ENCODE measurements at places on chromosomes 5 and 9. TPM values are rescaled to one million over a fixed set of nuclear protein-coding genes. Genes with fewer than 3 reads are reported as not detected.
A peak's percentile ranks its signal among the peaks of the same experiment; 100 is the strongest.

CCL27 gene
- 0.67 TPM for total RNA-seq

TMEM252 gene
- total RNA-seq = not detected

PCSK5 gene
- total RNA-seq = 7.3 TPM

HTR4 gene
- not detected for total RNA-seq

KIAA0825 gene
- 5.8 TPM for total RNA-seq

FIBCD1 gene
- total RNA-seq = not detected

HIGD2A gene
- 88.0 TPM for total RNA-seq

PRSS3 gene
- total RNA-seq = not detected

GRCh38 chr5:37437711-37438110, 58.6 kb downstream of the WDR70 start:
- no peaks in the 10 kb centered on the region for H3K27me3 ChIP-seq
- H3K4me1 ChIP-seq = peaks cover 6% of the 10 kb centered on the region
- H3K27ac ChIP-seq = no peak overlapping the region

DNA sequence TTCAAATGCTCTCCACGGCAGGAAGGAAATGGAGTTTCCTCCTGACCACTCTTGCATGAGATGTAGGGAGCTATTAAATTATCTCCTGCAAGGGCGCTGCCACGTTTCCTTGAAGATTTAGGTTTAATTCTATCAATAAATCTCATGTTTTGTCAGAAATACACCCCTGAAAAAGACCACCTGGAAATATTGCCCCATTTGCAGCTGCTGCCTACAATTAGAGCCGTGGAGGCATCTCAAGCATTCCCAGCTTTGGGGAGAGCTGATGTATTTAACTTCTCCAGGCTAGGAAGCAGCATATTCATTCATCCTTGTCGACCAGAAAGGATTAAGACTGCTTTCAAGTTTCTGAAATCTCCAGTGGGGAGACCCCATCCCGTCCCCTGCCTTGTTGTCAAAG, 40.5 kb downstream of the CCNJL start:
- DNase-seq = no peak
- peaks cover 13% of the 10 kb centered on the region for H3K36me3 ChIP-seq
- no peak overlapping the region for H3K27ac ChIP-seq
- H3K4me1 ChIP-seq = peaks cover 8% of the 10 kb centered on the region
- H3K27me3 ChIP-seq = no peaks in the 10 kb centered on the region

DNA sequence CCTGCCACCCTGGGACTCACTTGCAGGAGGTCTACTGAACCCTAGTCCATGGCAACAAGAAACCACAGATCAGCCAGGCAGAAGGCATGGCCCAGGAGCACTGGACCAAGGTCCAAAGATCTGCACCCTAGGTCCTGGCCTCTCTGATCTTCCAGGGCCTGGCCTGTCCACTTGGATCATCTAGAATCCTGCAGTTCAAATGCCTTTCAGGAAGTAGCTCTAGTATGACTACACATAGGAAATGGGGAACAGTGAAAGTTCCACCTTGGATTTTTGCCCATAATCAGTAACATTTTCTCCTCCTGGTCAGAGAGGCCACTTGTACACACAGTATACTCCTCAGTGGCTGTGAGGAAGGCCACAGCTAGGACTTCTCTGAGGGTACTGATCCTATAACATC, 11.5 kb downstream of the ANXA6 start:
- no peak overlapping the region for H3K4me3 ChIP-seq
- H3K36me3 ChIP-seq = no peaks in the 10 kb centered on the region
- peaks cover 11% of the 10 kb centered on the region for H3K4me1 ChIP-seq
- H3K27ac ChIP-seq = no peak overlapping the region

- peaks cover 7% of the 10 kb centered on the region for H3K4me1 ChIP-seq
- H3K27me3 ChIP-seq = no peaks in the 10 kb centered on the region
- H3K27ac ChIP-seq = peak overlapping the region; percentile 84
- DNase-seq = no peak
- no peaks in the 10 kb centered on the region for H3K36me3 ChIP-seq
Measured at GRCh38 chr9:129362287-129363000, 184.4 kb upstream of the IER5L start.

DNA sequence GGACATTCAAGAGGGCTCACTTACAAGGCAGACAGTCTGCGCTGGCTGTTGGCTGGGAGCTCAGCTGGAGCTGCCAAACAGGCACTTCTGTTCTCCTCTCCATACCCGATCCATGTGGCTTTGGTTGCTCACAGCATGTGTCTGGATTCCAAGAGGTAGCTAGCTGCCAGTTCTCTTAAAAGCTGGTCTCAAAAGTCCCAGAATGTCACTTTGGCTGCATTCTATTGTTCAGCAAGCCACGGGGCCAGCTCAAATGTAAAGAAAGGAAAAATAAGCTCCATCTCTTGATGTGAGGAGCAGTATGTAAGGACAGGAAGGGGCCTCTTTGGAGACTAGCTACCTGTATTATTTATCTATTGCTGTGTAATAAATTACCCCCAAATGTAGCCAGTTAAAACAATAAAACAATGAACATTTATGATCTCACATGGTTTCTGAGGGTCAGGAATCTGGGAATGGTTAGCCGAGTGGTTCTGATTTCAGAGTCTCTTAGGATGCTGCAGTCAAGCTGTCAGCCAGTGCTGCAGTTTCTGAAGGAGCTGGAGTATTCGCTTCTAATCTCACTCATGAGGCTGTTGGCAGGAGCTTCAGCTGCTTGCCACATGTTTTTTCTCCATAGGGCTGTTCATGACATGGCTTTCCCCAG, 112.7 kb upstream of the CLINT1 start:
- H3K36me3 ChIP-seq = no peaks in the 10 kb centered on the region
- H3K4me3 ChIP-seq = no peak overlapping the region
- H3K27ac ChIP-seq = no peak overlapping the region

DNA sequence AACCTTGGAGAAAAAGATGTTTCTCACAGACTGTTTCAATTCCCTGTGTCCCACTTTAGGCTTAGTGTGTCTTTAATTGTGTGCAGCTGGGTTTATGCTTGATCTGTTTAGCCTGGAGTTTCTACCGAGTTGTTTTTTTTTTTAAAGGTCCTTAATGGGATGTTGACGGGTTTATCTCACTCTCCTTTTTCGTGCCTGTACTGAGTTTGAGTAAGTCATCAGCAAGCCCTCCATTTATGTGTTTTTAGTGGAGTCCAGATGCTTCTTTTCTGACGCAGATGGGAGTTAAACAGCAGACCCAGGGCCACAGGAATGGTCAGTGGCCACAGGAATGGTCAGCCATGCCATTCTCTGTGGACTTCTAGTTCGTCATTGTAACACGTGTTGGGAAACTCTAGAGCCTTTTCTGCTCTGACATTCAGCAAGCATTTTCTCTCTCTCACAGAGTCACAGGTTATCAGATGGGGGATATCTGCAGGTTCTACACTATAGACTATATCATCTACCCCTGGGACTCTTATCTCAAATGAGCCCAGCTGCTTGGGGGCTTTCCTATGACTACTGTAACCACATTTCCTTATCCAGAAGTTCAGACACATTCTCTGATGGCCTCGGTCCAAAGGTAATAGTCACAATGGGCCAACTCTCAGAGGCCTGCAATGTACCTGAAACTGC, 190.5 kb downstream of the TTLL11 start:
- no peak for DNase-seq
- no peak overlapping the region for H3K4me3 ChIP-seq
- peaks cover 2% of the 10 kb centered on the region for H3K4me1 ChIP-seq
- H3K36me3 ChIP-seq = no peaks in the 10 kb centered on the region
- H3K27me3 ChIP-seq = no peaks in the 10 kb centered on the region
- no peak overlapping the region for H3K27ac ChIP-seq

- peak overlapping the region; percentile 98 for H3K27ac ChIP-seq
- no peak for DNase-seq
Measured at GRCh38 chr5:141850244-141850768, 27.9 kb downstream of the PCDH1 start.

GRCh38 chr5:68557162-68557936, 341.8 kb downstream of the PIK3R1 start:
- no peak overlapping the region for H3K27ac ChIP-seq
- no peaks in the 10 kb centered on the region for H3K27me3 ChIP-seq
- DNase-seq = no peak

DNA sequence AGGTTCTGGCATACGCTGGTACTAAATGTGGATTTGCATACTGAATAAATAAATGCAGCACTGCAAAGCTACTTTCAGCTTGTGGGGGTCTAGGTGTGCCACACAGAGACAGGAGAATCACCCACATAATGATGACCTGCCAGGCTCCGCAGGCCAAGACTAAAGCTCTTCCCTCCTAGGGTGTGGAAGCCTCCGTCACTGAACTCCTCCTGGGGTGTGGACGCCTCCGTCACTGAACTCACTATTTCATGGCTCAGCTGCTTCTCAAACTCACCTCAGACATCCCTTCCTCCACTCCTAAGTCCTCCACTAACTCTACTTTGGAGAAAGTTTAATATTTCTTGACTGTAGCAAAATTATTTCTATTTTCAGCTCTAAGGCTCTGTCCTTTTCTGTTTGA, 65.3 kb upstream of the GOLPH3 start:
- peaks cover 18% of the 10 kb centered on the region for H3K36me3 ChIP-seq
- H3K27me3 ChIP-seq = no peaks in the 10 kb centered on the region
- H3K4me3 ChIP-seq = no peak overlapping the region
- no peak overlapping the region for H3K27ac ChIP-seq
- H3K4me1 ChIP-seq = no peaks in the 10 kb centered on the region

DNA sequence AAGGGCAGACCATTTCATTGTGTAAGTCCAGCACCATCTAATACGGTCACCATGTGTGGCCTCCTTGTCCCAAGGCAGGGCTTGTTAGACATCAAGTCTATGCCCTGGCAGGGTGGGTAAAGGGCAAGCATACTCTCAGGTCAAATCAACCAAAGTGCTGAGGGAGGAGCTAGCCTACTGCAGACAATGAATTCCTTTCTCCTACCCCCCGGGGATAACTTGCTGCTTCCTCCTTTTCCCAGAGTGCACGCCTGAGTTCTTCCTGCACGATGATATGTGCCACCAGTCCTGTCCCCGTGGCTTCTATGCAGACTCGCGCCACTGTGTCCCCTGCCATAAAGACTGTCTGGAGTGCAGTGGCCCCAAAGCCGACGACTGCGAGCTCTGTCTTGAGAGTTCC, 71.4 kb downstream of the RFK start:
- no peaks in the 10 kb centered on the region for H3K36me3 ChIP-seq
- H3K27me3 ChIP-seq = peaks cover 35% of the 10 kb centered on the region

DNA sequence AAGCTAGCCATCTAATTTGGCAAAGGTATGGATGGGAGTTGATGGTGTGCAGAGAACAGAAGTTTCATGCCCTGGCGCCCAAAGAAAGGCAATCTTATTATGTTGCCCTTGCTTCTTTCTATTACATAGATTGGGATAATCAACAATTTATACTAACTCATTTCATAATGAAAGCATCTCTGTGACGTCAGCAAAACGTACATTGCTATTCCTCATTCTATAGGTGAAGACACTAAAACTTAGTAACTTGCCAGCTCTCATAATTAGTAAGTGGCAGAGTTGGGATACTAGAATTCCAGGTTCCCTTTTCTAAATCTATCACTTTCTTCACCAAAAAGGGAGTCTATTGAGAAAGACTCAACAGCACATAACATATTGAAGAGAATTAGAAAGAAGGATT, 374.8 kb downstream of the NR2F1-AS1 start:
- H3K4me3 ChIP-seq = no peak overlapping the region
- no peak for DNase-seq
- no peaks in the 10 kb centered on the region for H3K4me1 ChIP-seq
- H3K27me3 ChIP-seq = no peaks in the 10 kb centered on the region
- H3K36me3 ChIP-seq = no peaks in the 10 kb centered on the region
- no peak overlapping the region for H3K27ac ChIP-seq

DNA sequence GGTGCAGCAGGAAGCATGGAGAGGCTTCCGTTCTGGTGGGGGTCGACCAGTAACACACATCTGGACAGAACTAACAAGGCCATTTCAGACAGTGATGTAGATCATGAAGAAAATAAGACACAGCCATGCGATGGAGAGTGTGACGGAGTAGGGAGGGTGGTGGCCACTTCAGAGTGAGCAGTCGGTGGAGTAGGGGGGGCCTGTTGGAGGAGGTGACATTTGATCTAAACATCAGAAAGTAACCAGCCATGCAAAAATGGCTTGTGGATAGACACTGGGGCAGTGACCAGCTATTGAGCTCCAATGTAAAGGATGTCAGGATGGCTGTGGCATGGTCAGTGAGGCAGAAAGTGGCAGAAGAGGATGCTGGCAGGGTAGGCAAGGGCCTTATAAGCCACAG, 65.9 kb downstream of the PPARGC1B start:
- no peaks in the 10 kb centered on the region for H3K36me3 ChIP-seq
- peaks cover 2% of the 10 kb centered on the region for H3K4me1 ChIP-seq
- DNase-seq = no peak
- no peak overlapping the region for H3K4me3 ChIP-seq
- H3K27ac ChIP-seq = peak overlapping the region; percentile 47

GRCh38 chr5:73253047-73253660, 80.2 kb downstream of the TMEM174 start:
- H3K27ac ChIP-seq = no peak overlapping the region
- H3K27me3 ChIP-seq = peaks cover 14% of the 10 kb centered on the region
- DNase-seq = no peak
- H3K4me3 ChIP-seq = no peak overlapping the region
- no peaks in the 10 kb centered on the region for H3K36me3 ChIP-seq

DNA sequence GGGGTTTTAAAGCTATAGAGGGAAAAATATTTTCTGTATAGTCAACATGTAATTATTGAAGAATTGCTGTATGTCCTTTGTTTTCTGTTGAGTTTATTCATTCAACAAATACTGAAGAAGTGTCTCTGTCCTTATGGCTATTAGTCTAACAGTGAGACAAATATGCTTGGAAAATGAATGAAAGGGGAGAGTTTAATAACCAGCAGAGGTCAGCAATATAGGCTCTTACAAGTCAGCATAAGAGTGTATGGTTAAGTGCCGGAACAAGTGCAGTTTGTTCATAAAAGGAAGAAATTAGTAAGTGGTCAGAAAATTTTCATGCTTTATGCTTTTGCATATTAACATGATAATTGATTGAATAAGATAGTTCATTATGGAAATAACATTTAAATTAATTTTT, 3.6 kb downstream of the SCAMP1 start:
- H3K27ac ChIP-seq = no peak overlapping the region
- H3K4me3 ChIP-seq = no peak overlapping the region
- H3K27me3 ChIP-seq = no peaks in the 10 kb centered on the region
- H3K4me1 ChIP-seq = peaks cover 11% of the 10 kb centered on the region
- no peak for DNase-seq
- no peaks in the 10 kb centered on the region for H3K36me3 ChIP-seq

DNA sequence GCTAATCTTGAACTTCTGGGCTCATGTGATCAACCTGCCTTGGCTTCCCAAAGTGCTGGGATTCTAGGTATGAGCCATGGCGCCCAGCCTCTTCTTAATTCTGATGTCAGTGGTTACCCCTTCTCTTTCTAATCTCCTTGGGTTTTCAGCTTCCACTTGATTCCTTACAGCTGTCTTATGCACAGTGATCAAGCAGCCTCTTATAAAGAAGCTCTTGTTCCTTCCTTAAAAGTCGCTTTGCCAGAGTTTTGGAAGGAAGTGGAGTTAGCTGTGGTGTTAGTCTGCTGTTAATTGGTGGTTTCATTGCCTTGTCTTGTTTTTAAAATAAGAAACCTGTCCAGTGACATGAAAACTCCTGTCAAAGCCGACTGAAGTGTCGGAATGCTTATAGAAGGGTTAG, 128.1 kb upstream of the CACNA1B start:
- peak overlapping the region; percentile 77 for H3K27ac ChIP-seq
- peaks cover 7% of the 10 kb centered on the region for H3K4me1 ChIP-seq
- no peak overlapping the region for H3K4me3 ChIP-seq
- no peaks in the 10 kb centered on the region for H3K27me3 ChIP-seq
